Head of caudate nucleus (tissue), 42 donors: ENCODE measurements at places on chromosomes 3 and 15.

DNA sequence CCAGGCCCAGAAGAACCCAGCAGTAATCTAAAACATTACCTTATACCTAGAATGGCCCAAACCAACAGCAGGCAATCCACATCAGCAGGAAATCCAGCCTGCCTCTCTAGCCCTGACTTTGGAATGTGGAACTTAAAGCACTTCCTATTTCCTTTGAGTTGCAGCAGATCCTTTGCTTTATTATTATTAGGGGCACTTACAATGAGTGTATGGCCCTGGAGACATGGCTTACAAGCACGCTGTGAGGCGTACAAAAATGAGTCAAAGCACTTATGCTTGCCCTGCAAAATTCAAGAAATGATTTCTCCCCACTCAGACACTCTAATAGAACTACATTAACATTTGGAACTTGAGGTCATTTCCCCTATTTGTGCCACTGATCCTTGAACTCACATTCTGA is 9.5 kb upstream of the KNSTRN start:
- no peak for DNase-seq

DNA sequence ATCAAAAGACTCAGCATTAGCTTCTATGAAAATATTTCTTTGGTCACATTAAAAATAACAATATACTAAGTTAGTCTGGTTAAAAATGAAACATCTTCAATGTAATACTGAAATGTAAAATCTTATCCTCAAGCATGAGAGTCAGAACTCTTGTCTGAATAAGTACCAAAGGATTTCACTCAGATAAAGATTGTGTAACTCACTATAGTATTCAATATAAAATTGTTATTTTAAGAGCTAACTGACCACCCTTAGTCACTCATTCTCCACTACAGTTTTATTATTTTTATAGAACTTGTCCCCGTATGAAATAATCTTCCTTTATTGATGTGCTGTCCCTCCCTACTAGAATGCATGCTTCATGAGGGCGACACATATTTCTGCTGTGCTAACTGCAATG is 426.3 kb downstream of the MECOM start:
- no peak for DNase-seq

DNA sequence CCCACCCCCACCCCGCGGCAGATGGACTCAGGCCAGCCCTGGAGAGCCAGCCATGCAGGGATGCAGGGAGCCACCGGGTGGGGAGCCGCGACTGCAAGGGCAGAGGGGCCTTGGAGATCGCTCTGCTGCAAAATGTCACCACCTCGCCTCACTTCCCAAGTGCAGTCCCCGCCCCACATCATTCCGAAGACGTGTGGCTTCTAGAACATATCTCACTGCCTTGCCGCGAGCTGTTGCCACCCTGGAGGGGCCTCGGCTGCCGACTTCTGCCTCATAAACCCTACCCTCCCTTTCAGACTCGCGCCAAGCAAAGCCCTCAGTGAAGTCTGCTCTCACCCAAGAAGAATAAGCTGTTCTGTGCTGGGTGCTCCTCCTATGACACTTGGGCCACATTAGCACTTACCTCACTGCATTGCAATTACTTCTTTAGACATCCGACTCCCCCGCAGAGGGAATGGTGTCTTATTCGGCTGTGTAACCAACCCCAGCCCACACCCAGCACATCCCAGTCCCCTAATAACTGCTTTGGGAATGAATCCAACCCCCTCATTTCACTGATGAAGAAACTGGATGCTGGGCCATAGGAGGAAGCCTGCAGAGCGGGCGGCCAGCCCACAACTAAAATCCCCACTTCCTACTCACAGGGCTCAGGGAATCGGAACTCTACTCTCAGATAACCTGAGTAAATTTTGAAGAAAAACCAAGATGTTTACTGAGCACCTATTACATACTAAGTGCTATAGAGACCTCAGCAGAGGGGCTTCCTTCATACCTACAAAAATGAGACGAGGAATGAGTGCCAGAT is 8.6 kb downstream of the TLE3 start:
- DNase-seq = no peak

DNA sequence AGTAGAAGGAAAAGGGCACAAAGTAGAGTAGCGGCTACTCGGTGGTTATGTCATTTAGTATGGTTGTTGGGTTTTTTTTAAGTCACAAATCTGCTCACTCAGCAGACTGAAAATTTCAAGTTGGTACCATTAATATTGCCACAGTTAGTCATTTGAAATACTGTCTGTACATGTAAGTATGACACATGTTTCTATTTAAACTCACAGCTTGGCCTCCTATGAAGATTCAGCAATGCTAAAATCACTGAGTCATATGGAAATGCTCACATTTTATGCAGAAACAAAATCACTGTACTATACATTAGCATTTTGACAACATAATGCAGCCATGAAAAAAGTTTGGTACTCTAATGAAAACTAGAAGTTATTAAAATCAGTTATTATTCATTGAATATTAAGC is 571.9 kb downstream of the TAFA4 start:
- DNase-seq = no peak

DNA sequence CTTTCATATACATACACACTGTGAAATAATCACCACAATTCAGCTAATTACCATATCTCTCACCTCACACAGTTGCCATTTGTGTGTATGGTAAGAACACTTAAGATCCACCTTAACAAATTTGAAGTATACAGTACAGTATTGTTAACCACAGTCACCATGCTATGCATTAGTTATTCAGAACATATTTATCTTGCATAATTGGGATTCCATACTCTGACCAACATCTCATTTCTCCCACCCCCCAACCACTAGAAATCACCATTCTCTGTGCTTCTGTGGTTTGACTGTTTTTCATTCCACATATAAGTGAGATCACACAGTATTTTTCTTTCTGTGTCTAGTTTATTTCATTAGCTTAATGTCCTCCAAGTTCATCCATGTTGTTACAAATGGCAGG is 247.7 kb upstream of the CTNNB1 start:
- no peak for DNase-seq

DNA sequence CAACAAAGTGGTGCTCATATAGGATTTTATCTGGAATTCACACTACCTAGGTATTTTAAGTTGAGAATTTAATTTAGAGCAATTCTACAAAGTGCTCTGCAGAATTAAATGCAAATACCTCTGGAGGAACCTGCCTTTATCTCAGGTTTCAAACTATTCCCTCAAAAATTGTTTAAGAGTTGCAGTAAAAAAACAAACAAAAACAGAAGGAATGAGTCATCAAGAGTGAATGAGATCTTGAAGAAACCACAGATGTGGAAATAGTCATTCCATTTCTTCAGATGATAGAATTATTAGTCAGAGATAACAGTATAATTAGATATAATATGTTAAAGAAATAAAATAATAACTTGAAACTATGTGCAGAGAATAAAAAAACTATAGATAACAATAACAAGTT is 80.8 kb upstream of the SCN5A start:
- no peak for DNase-seq

DNA sequence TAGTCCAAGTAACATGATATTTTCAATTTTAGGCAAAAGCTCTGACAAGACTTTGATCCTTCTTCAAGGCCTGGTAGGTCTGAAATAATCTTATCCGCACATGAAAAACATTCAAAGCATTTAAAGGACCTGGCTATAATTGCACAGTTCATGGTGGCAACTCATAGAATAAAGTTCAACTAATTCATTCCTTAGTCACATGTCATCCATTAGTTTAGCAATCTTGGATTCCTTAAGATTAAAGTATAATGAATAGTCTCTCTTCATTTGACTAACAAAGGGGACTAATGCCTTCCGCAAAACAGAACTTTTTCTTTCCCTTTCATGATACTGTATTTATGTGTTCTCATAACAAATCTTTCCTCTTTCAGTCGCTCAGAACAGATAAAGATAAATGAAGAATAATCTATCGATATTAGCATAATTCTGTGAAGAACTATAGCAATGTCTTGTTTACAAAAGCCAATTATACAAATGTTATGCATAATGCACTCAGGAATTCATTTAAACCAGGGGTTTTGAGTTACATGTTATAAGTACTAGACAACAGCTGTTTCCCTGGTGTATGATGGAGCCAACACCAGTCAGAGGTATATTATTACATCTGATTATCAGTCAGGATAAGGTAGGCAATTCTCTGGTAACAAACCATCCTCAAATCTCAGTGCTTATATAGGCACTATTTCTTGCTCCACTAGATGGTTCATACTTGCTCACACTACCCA is 172.5 kb downstream of the POTEB3 start:
- no peak for DNase-seq

DNA sequence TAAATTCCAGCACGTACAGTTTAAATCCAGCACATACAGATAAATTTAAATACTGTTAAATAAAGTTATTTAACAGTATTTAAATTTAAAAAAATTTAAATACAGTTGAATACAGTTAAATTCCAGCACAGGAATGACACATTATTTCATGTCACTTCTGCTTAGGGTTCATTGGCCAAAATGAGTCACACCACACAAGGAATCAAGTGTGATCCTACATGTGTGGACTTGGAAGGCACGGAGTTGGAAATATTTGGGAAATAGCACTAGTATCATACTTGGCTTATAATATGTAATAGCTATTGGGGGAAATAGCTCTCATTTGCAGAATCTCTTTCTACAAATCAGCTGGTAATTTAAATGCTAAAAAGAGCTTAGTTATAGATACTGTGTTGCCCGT is 10.6 kb downstream of the RAB7A start:
- no peak for DNase-seq

DNA sequence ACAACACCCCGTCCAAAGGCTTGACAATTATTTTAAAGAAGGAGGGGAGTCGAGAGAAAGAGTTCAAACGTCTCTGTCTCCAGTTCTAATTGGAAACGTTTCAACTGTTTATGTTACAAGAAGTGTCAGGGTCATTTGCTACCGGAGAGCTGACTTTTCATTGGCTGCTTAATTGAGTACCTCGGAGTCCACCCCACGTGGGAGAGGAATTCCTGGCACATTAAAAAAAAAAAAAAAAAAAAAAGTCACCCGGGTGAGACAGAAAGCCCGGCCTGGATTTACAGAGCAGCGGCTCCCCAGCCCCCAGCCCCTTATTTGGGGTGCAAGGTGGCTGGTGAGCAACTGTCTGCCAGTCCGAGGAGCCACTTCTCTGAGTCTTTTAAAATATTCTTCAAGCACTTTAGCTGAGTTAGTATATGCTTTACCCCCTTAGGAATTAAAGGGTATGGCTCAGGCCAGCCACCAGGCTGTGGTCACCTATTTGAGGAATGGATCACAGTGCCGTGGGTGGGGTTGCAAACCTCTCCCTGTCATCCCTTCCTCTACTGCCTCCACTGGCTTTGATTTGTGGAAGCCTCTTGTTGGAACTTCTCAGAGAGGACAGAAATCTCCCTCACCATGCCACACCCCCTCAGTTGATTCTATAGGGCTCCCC is 3.9 kb upstream of the TLE3 start:
- DNase-seq = no peak

- peak; percentile 44 for DNase-seq
These were observed 241.6 kb upstream of the CNTN6 start for GRCh38 chr3:851098-851790.

DNA sequence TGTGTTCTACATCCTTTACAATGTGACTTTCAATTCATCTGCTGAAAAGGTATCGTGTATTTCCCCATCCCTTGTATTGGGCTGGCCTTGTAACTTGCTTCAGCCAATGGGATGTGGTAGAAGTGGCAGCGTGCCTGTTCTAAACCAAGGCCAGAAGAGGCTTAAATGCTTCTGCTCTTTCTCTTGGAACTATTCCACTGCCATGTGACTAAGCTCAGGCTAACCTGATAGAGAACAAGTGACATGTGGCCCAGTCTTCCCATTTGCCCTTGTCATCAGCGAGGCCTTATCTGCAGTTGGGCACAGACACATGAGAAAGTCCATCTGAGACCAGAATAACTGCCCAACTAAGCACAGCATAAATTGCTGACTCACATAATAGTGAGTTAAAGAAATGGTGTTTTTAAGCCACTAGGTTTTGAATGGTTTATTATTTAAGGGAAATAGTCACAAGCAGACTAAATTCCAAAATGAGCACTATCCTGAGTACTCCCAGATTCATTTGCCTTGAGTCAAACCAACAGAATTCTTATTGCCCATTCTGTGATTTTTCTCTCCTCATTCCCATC is 230.2 kb downstream of the CPNE4 start:
- DNase-seq = no peak

DNA sequence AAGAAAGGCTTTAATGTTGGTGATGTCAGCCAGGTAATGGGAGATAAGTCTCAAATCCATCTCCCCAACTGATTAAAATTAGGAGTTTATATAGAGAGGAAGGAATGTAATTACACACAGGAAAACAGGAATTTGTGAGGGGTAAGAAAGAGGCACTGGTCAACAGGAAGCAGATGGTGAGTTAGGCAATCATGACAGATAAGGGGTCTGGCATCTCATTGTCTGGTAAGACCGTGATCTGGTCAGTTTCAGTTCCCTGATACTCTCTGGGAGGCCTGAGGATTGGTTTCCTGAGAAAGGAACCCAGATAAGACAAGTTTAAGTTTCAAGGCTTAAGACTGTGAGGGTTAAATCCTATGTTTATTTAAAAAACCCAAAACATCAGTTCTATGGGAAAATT is 414.7 kb upstream of the ARRDC4 start:
- no peak for DNase-seq

- DNase-seq = peak; percentile 58
These were observed 2.3 kb downstream of the SETD5 start for GRCh38 chr3:9399746-9400145.

- no peak for DNase-seq
These were observed 64.4 kb downstream of the UACA start for GRCh38 chr15:70698836-70699390.

GRCh38 chr3:186220365-186220764 is 111.5 kb upstream of the ETV5 start:
- no peak for DNase-seq

DNA sequence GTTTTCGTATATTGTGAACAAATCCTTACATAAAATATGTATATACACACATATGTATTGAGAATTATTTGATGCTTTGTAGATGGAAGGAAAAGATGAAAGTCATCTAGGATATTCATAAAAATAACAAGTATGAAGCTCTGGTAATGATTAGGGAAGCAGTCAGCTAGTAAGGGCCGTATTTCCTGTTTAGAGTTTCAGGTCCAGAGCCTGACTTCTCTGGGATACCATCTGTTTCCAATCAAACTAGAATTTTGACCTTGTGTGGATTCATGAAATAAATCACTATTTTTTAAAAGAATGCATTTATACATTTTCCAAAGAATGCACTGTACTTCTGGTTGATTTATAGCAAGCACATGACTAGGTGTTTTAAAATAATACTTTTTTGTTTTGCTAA is 156.1 kb upstream of the CGNL1 start:
- no peak for DNase-seq
